Ovary (tissue), 10 donors: ENCODE measurements at places on chromosomes 4 and X.

DNA sequence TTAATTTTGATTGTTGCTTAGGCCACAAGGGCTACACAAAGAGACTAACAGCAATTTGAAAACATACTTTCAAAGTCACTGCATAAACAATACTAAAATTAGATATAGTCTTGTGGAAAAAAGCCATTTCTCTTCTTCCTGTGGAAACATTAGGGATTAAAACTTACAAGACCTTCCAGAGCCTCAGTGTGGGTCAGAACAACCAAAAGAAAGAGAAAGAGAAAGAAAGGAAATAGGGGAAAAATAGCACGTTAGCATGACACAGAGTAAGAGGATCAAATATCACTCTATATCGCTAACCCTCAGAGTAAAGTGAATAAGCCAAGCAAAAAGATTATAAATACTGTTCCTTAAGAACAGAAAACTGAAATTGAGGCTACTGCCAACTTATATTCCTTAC, 127.8 kb upstream of the DIAPH2 start:
- no peak for DNase-seq

DNA sequence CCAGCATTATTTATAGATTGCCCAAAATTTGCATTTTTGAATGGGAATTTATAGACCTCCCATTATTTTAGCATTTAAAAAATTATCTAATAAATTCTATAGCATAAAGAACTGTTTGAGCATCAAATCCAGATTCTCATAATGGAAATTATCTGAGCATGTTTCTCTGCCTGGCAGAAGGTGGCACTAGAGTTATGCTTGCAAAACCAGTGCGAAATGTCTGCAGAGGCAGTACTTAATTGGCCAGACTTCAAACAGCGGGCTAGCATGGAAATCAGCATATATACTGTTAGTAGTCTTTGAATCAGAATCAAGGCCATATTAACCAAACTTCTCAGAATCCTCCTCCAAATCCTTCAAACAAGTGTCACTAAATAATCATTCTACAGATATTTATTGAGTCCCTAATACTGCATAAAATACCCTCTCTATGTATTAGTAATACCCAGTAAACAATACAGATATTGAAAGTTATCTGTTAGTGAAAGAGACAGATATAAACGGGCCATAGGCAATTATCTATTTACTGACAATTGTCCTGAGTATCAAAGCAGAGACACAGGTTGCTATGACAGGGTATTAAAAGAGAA, 78.7 kb upstream of the DCLK2 start:
- peak; percentile 23 for DNase-seq

DNA sequence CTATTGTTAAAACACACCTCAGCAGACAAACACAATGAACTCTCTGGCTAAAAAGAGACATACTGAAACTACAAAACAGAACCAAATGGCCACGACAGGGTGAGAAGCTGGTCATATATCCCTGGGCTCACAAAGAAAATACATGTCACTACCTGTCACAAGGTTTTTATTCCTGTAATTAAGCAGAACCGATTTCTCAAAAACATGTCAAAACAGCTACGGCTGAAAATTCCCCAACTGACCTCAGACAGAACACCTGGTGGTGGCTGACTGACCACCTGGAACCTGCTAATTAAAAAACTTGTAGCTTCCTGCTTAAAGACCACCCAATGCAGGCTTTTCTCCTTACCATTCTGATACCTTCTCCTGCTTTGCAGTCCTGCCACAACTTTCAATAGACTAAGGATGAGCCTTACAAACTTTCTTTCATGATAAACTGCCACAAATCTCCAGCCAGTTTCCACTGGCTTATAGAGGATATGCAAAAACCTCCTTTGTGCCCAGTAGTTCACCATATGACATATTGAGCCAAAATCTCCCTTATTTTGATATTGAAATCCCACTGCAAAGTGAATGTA, 571.9 kb downstream of the SPOCK3 start:
- no peak for DNase-seq

DNA sequence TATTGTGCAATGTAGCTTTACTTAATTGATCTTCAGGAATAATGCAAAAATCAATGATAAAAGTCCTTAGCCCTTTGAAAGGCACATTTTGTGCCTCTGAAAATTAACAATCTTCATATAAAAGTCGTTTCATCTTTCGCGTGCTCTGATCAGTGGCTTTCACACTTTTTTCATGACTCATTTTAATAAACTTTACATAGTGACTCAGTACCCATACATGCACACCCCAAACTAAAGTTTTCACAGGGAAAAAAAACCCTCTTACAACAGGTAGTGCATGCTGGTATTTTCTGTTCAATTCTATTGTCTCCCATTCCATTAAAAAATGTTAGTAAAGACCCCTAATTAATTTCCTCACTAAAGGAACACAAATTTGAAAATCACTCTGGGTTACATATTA, 21.5 kb downstream of the RWDD4 start:
- DNase-seq, result no peak

GRCh38 chr4:79253924-79254323, 71.9 kb downstream of the NAA11 start:
- DNase-seq, result no peak

GRCh38 chrX:133414406-133415275, 648 bp downstream of the GPC4 start:
- peak; percentile 24 for DNase-seq

GRCh38 chr4:183905081-183905592, at the start of gene STOX2:
Gene STOX2, plus strand, starts transcription at chr4:183905307. Its CDS starts 1,484 bp downstream, at chr4:183906791.
- DNase-seq, result peak; percentile 84

- no peak for DNase-seq
Measured at GRCh38 chr4:156476359-156476758, 495.2 kb downstream of the PDGFC start.

DNA sequence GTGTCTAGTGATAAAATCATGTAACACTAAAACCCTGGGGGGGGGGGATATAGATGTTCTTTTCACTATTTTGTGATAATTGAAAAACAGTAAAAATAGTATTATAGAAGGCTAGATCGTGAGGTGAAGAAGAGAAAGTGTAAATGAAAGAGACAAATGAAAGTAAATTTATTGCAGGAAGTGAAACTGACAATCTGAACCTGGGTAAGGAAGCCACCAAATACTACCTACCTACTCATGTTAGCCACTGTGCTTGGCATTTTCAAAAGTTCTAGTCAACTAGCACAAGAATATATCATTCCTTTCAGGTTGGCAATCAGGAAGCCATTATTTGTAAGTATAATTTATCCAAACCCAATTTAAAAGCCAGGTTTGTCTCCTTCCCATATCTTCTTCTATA, 1366.1 kb downstream of the FAM133A start:
- DNase-seq, result no peak

- no peak for DNase-seq
Measured at GRCh38 chr4:104421566-104421965, 73.1 kb downstream of the CXXC4 start.

GRCh38 chr4:13968723-13969122, 341.2 kb upstream of the BOD1L1 start:
- no peak for DNase-seq

GRCh38 chrX:129738466-129739308, at the start of gene XPNPEP2:
Gene XPNPEP2, plus strand, starts transcription at chrX:129738979. Its CDS starts 235 bp downstream, at chrX:129739214.
- peak; percentile 39 for DNase-seq

GRCh38 chr4:169245061-169245460, 25.7 kb downstream of the SH3RF1 start:
- no peak for DNase-seq

DNA sequence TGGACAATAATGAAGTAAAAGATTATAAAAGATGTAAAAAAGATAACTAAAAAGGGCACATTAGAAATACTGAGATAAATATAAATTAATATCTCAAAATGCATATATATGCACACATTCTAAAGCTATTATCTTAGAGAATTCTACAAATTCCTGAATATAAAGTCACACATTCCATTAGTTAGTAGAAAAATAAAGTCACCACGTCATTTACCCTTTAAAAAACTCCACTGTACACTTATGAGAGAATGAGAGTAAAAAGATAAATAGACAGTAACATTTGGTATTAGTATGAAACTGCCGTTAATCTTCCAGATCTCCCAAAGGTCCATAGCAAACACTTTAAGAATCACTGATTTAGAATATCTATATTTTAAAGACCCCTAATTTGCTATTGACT, 67.2 kb upstream of the IL15 start:
- DNase-seq, result no peak

- peak; percentile 37 for DNase-seq
Measured at GRCh38 chrX:33183361-33183760, 28.0 kb downstream of the DMD start.

DNA sequence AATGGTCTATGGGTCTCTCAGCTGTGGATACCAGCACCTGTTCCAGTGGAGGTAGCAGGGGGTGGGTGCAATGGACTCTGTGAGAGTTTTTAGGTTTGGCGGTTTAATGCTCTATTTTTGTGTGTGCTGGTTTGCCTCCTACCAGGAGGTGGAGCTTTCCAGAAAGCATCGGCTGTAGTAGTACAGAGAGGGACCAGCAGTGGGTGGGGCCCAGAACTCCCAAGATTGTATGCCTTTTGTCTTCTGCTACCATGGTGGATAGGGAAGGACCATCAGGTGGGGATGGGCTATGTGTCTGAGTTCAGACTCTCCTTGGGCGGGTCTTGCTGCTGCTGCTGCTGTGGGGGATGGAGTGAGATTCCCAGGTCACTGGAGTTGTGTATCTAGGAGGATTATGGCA, 557.2 kb upstream of the GRID2 start:
- DNase-seq, result no peak

DNA sequence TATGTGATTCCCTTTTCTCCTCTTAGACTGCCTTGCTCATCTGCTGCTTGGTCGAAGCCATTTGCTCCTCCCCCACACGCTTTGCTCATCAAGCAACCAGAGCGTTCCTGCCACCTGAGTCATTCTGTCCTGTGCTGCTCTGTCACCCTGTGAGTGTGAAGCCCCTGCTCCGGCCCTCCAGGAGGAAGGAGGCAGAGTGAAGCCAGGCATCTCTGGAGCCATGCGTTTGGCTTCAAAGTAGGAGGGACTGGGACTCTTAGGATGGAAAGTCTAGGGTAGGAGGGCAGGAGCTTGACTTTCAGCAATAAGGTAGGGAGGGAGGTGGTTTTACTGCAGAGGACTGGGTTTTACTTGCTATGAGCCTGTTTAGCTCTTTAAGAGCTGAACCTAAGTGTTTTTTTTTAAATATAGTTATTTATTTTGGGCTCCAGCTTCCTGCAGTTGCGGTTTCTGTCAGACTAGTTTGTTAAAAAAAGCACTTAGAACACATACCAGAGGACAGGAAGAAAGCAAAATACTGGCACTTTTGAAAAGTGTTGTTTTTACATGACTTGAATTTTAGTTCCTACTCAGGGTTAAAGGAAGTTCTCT, 63.6 kb downstream of the SPINK2 start:
- DNase-seq, result no peak

DNA sequence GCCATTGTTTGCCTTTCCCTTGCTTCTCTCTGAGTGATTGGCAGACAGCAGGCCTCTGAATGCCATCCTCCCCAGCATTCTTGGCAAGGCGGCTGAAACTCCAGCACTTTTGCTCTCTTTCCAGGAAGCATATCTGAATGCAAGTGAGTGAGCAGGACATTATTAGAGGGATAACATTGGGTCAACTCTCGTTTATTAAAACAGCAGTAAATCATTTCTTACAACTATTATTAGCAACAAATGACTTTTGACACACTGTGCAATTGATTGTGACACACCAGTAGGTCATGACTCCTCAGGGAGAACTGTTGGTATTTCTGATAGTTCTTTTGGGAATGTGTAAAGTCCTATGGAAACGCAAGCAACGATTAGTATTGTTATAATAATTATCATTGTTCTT, 103.8 kb downstream of the EFNB1 start:
- DNase-seq, result no peak

GRCh38 chr4:42342459-42342858, 54.8 kb upstream of the SHISA3 start:
- DNase-seq, result no peak

- peak; percentile 13 for DNase-seq
Measured at GRCh38 chrX:73577361-73577760, 14.4 kb downstream of the CHIC1 start.

DNA sequence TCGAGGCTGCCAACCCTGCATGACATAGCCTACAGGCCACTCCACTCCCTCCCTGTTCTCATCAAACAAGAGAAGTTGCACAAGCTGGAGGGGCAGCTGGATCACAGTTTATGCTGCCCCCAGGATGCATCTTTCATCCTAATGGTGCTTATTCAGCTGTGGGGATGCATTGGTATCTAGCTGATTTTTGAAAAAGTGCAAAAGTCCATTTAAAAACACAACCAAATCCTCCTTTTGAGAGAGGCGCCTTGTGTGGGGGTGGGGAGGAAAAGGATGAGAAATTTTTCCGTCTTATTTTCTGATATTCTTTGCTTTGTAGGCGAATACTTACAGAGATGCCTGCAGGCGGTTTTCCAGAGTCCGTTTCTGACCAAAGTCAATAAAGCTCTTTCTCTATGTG, 276.4 kb upstream of the BOD1L1 start:
- DNase-seq, result no peak

DNA sequence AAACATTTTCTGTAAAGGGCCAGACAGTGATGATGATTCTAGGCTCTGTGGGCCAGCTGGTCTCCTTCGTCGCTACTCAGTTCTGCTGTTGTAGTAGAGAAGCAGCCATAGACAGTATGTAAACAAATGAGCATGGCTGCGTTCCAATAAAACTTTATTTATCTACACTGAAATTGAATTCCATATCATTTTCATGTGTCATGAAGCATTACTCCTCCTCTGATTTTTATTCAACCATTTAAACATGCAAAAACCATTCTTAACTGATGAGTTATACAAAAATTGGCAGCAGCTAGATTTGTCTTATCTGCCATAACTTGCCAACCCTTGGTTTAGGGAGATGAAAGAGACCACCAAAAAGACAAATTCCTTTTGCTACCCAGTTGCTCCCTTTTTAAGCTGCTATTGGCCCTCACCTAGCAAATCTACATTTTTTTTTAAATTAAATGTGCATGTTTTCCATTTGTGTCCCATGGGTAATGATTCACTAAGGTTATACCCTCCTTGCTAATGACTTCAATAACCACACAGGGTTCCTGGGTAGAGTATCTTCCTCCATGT, 309.9 kb downstream of the DHX15 start:
- no peak for DNase-seq

DNA sequence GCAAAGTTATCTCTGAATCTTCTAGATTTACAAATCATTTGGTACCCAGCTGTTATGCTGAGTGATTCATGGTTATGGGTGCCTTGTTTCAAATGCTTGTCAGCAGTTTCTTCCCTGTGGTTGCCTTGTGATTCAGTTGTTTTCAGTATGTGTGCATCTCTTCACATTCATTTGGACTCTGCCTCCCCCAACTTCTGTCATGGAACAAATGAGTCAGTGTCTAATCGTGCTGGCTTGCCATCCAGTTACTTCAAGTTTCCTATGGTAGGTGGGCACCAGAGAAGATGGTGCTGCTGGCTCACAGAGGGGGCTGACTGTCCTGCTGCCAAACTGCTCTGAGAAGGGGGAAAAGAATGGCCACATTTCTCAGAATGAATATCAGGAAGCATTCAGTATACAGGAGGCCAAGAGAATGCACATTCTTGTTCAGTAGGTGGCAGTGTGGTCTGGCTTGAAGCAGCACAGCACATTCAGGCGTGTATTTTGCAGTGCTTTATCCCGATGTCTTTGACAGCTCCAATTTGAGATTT, 260.9 kb downstream of the GLUD2 start:
- DNase-seq, result no peak

GRCh38 chrX:25144043-25144940, 128.5 kb upstream of the ARX start:
- DNase-seq, result peak; percentile 78
